Activated CD8-positive, alpha-beta T cell treated with anti-CD3 and anti-CD28 coated beads, Interleukin-2, amount 10 ng/mL, durations not matched to agents 7 days and 5 days (primary cell): ENCODE measurements at places on chromosomes 1 and 21. TPM values are rescaled to one million over a fixed set of nuclear protein-coding genes. Genes with fewer than 3 reads are reported as not detected.

CFAP410 gene
- total RNA-seq: 16.8 TPM

VANGL1 gene
- total RNA-seq: 14.8 TPM

ARHGEF16 gene
- total RNA-seq: not detected

KANK4 gene
- total RNA-seq: not detected

SLAMF9 gene
- not detected for total RNA-seq

DNA sequence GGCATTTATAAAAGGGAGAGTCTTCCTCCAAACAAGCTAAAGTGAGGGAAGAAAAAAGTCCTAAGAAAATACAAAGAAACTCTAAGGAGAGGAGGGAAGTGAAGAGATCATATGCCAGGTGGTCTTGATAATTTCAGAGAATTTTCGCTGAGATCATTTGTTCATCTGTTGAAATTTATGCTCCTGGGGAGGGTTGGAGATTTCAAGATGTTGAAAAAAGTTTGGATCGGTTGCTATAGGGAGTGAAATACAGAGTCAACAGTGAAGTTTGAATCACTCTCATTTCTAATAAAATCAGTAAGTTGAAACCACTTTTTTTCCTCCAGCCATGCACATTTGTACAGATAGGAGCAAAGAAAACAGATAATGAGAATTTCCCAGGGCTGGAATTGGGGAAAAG is 299.1 kb upstream of the ADAMTS5 start:
- no peak for DNase-seq

- DNase-seq: no peak
These were observed 335.5 kb downstream of the BARHL2 start for GRCh38 chr1:90381598-90381997.

- DNase-seq: no peak
These were observed 384.4 kb downstream of the ADGRL2 start for GRCh38 chr1:82185084-82185483.

DNA sequence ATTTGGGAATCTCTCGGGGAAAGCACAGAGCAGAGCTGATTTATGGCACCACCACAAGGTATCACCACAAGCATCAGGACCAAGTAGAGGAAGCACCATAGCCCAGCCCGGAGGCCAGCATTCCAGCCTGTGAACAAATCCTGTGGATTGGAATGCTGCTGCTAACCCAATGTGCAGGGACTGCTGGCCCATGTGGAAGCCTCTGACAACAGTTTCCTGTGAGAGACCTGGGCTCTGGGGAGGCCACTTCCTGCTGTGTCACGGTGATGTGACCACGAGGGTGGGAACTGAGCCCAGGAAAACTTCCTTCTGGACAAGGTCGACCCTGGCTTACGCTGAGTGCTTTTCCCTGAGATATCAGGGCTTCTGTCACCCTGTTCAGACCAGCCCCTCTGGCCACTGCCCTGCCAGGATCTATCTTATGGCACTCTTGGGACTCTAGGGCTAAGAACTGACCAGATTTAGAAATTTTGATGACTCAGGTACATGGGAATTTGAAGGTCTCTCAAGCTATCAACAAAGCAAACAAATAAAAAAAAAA is 88.3 kb upstream of the NGF start:
- DNase-seq: no peak

GRCh38 chr1:230926182-230926581 is 52.5 kb downstream of the TTC13 start:
- no peak for DNase-seq

DNA sequence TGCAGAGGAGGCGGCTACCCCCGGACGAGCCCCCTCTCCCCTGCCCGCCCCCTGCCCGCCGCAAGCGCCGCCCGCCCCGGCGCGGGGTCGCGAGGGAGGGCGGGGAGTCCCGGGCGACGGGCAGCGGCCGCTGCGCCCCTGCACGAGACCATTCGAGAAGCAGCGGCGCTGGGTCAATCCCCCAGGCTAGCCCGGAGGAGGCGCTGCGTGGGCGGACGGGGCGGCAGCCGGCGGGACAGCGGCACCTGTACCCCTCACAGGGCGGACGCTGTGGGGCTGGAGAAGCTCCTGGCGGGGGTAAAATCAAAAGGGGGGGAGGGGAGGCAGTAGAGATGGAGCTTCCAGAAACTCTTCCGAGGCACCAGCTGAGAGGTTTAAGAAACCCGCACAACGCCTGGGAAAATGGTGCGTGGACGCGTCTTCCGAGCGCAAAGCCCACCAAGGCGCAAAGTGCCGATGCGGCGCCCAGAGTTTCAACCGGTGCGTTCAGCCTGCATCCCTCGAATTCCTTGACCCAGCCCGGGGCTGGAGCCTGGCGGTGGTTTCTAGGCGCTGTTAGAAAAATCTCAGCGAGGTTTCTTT is at the start of gene PLPPR5:
Gene PLPPR5 (minus strand): TSS at position 1 of the 582 bp plus-strand sequence. CDS start 190 bp downstream, outside the sequence.
- peak; percentile 21 for DNase-seq

DNA sequence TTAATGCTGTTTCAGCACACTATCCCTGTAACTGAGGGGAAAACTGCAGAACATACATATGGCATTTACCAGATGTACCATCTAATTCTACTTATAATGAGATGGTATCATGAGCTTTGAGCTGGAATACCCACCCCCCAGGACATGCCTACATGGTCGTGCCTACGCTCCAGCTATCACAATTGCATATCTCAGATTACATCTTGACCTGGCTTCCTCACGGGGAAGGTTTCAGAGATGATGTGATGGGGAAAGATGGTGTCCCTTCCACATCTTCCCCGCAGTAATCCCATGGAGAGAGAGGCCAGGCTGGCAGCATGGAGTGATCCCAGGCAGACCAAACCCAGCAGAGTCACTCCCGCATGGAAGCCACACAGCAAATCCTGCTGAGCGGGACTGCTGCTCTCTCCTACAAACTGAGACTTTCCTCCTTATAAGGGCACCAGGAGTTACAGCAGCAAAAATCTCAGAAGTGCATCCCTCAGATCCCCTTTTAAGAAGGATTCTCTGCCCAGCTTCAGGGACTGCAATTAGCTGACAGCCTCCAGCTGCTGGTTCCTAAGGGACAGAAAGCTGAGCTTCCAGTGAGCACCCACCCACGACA is 67.1 kb downstream of the KCNH1 start:
- DNase-seq: no peak

DNA sequence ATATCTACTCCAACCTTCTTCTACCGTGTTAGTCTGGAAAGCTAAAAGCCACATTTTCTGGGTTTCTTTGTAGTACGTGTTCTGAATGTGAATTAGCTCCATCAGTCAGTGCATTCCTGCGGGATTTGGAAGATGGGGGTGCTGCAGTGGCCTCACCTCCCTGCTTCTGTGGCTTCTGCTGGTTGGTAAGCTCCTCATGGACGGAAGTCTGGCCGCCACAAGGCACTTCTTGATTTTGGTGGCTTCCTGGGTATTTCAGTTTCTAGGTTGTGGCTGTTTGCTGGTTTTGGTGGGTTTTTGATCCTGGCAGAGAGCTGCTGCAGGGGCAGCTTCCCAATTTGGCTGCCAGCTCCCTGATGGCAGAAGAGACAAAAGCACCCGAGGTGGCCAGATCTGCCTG is 20.9 kb upstream of the TACSTD2 start:
- no peak for DNase-seq

DNA sequence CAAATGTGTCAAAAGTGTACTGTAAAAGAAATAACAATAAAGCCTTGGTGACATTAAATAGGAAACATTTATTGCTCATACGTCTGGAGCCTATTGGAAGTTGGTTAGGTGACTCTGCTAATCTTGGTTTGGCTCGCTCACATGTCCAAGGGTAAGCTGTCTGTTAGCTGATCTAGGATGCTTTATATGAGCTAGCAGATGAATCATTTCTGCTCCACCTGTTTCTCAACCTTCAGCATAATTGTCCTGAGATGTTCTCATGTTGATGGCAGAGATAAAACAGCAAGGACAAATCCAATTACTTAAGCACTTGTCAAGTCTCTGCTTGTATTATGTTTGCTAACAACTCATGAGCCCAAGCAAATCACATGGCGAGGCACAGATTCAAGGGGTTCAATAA is 56.0 kb upstream of the CD53 start:
- DNase-seq: no peak

- DNase-seq: no peak
These were observed 3.0 kb downstream of the SLC19A1 start for GRCh38 chr21:45539046-45539795.

- no peak for DNase-seq
These were observed 66.1 kb upstream of the ADAM30 start for GRCh38 chr1:119962296-119962968.
